ENCODE measurements at places on chromosomes 5 and 9. TPM values are rescaled to one million over a fixed set of nuclear protein-coding genes. Genes with fewer than 3 reads are reported as not detected.

PDE6A gene
- 0.57 TPM for total RNA-seq

SPATA31E1 gene
- total RNA-seq: not detected

PCAT7 gene
- total RNA-seq: 0.32 TPM

TAF11L5 gene
- not detected for total RNA-seq

ARL14EPL gene
- not detected for total RNA-seq

ASS1 gene
- 192 TPM for total RNA-seq

DNA sequence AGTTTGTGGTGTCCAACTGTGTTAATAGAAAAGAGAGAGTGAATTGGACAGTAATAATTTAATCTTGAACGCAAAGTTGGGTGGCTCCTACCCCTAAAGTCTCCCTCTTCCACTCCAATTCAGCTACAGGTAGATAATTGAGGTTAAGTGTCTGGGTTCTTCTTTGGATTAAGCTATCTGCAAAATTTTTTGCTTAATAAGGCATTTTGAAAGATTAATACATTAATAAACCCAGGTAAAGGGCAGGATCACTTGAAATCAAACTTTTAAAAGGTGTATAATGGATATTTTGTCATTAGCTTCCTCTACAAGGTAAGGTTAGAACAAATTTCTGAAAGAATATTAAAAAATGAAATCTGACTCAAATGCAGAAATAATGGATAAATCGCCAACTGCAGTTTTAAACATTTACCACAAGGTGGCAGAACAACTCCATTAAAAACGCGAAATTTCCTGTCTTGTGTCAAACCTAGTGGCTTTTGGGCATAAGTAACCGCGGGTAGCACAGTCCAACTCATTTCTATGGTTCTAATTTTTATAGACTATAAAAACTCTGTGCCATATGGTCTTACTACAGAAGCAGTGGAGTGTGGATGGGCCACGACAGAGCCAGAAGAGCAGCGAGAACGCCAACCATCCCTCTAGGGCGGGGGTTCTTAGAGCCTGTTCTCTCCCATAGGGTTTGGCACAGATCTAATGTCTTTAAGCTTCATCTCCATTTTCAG, 276.5 kb downstream of the ARHGEF28 start:
- no peaks in the 10 kb centered on the region for H3K27me3 ChIP-seq
- H3K27ac ChIP-seq: no peak overlapping the region
- DNase-seq: no peak
- H3K4me1 ChIP-seq: peaks cover 12% of the 10 kb centered on the region
- no peaks in the 10 kb centered on the region for H3K36me3 ChIP-seq
- H3K4me3 ChIP-seq: no peak overlapping the region

DNA sequence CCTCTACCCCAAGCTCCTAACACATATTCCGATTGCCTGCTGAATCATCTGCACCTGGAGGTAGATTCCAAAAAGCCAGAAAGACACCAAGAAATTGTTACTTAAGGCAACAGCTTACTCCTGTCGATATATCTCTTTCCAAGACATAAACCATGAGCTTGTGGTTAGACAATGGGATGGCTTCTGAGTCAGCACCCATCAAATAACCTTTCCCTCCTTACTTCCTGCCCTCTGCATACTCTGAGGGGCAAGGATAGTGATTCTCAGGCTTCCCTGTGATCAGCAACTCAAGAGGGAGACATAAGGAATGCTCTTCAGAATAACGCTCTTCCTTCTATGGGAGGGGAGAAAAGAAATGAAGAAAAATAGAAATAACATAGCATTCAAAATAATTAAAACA, 70.9 kb downstream of the TMEM215 start:
- H3K27ac ChIP-seq: no peak overlapping the region
- H3K36me3 ChIP-seq: no peaks in the 10 kb centered on the region
- H3K27me3 ChIP-seq: no peaks in the 10 kb centered on the region

GRCh38 chr9:121838746-121839669, 187.6 kb downstream of the DAB2IP start:
- no peaks in the 10 kb centered on the region for H3K36me3 ChIP-seq
- H3K4me3 ChIP-seq: no peak overlapping the region
- no peaks in the 10 kb centered on the region for H3K27me3 ChIP-seq
- DNase-seq: no peak
- no peak overlapping the region for H3K27ac ChIP-seq
- H3K4me1 ChIP-seq: no peaks in the 10 kb centered on the region

DNA sequence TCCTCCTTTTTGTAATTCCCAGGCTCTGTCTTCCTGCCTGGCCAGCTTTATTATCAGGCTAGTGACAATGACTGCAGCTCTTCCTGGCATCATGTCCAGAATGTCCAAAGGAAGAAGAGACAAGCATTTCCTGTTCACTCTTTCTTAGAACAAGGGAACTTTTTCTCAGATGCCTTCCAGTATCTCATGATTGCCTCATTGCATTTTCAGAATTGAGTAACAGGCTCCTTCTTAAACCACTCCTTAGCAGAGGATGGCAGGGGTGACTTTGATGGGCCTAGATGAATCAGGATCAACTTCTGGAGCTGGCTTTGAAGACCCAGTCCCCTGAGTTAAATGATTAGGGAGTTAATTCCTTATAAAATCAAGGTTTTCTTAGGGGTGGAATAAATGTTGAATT, 92.9 kb upstream of the RASGRF2 start:
- H3K4me3 ChIP-seq: no peak overlapping the region
- no peak for DNase-seq
- H3K36me3 ChIP-seq: no peaks in the 10 kb centered on the region
- H3K27me3 ChIP-seq: no peaks in the 10 kb centered on the region

GRCh38 chr5:94168151-94168550, 426.8 kb upstream of the POU5F2 start:
- no peaks in the 10 kb centered on the region for H3K36me3 ChIP-seq
- no peaks in the 10 kb centered on the region for H3K27me3 ChIP-seq
- DNase-seq: no peak
- no peak overlapping the region for H3K27ac ChIP-seq

DNA sequence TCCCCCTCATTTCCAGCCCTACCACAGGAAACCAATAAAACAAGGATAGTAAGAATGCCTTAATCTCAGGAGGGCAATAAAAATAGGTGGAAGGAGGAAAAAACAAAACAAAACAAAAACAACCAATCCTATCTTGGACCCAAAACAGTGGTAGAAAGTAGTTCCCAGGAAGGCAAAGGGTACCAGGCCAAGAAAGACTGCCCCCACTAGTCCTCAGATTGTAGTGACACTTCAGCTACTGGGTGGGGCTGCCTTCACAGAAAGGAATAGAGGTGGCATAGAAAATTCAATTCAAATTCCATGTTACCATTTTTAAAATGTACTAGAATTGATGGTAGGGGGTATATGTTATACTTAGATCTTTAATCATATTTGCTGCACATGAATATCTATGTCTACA, 59.3 kb downstream of the DPYSL3 start:
- DNase-seq: no peak
- H3K4me3 ChIP-seq: no peak overlapping the region
- no peaks in the 10 kb centered on the region for H3K27me3 ChIP-seq
- peaks cover 16% of the 10 kb centered on the region for H3K4me1 ChIP-seq
- H3K27ac ChIP-seq: no peak overlapping the region
- H3K36me3 ChIP-seq: no peaks in the 10 kb centered on the region

DNA sequence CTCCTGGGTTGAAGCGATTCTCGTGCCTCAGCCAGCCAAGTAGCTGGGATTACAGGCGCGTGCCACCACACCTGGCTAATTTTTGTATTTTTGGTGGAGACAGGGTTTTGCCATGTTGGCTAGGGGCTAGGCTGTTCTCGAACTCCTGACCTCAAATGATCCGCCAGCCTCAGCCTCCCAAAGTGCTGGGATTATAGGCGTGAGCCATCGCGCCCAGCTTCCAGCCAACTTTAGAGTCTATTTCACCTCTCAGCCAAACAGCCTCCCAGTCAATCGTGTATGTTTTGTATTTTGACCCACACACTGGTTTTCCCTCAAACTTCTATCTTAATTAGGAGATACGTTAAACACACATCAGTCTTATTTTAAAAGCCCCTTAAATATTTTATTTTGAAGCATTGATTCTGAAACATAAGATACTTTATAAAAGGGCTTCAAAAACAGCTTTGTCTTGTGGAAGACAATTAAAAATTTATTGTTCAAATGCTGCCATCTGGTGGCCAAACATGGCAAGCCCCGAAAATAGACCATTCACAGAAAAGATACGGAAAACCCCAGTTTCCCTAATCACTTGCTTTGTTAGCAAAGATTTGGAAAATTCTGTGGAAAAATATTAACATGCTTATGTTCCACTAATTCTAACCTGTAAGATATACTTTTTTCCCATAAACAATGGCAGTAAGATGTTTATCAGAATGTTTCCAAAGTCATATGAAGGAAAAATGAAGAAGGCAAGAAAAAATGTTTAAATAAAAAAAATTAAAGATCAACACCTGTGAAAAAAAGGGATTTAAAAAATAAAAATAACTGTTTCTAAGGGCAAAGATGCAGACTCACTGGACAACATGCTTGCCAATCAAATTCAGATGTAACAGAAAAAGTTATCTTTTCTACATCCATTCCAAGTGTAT, 33.1 kb downstream of the APTX start:
- H3K4me3 ChIP-seq: no peak overlapping the region
- H3K27me3 ChIP-seq: no peaks in the 10 kb centered on the region
- H3K4me1 ChIP-seq: no peaks in the 10 kb centered on the region
- no peak overlapping the region for H3K27ac ChIP-seq
- peak; percentile 57 for DNase-seq
- peaks cover 17% of the 10 kb centered on the region for H3K36me3 ChIP-seq

DNA sequence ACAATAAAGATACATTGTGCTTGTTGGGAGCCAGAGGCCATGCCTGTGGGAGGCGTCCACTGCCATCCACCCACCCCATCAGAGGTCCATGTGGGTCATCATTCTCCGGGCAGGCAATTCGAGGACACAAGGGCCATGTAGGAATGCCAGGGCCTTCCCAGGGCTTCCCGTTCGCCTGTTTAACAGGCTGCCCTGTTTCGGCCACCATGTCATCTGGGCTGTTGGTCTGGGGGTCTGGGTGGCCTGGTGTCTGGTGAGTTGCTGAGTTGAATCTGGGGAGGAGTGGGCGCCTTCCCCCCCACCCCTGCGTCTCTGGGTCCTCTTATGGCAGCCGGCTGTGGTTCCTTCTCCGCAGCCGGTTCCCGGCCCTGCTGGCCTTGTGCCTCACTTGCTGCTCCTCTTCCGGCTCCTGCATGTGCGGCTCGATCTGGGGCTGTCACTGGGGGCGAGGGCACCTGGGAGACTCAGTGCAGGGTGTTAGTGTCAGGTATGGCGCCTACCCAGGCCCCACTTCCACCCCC, 117.4 kb downstream of the WNK2 start:
- no peaks in the 10 kb centered on the region for H3K4me1 ChIP-seq
- H3K36me3 ChIP-seq: no peaks in the 10 kb centered on the region
- DNase-seq: no peak
- H3K4me3 ChIP-seq: no peak overlapping the region
- H3K27me3 ChIP-seq: no peaks in the 10 kb centered on the region
- H3K27ac ChIP-seq: no peak overlapping the region

DNA sequence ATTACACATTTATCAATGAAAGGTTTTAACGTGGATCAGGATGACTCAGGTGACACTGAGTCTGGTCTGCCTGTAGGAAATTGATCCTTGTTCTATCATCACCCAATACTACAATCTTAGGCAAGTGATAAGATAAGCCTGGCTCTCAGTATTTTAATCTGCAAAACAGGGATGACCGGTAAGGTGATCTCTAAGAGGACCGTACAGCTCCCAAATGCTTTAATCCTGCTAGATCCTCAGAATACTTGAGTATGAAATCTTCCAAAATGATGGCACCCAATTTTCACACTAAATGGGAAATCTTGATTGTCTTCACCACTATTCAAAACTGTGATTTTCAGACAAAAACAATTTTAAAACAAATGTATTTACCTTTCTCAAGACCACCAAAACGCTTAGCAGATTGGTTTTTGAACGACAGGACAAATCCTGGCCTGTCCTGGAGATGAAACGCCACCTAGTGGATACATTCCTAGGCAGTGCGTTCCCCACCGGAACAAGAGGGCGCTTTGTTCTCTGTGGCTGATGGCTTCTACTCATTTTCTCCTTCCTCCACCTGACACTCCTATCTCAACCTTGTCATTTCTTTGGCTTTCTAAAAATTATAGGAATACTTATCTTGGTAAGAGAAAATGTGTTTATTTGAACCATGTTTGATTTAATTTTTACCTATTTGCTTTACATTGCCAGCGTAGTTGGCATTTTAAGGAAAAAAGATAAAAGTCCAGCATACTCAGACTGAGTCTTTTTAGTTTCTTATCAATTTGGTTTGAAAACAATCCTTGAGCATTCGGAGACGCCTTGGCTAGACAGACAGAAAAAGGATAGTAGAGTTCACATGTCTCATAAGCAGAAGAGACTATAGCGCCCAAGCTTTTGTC, 41.2 kb upstream of the VCAN start:
- H3K36me3 ChIP-seq: no peaks in the 10 kb centered on the region
- peak; percentile 51 for DNase-seq
- H3K27ac ChIP-seq: no peak overlapping the region

DNA sequence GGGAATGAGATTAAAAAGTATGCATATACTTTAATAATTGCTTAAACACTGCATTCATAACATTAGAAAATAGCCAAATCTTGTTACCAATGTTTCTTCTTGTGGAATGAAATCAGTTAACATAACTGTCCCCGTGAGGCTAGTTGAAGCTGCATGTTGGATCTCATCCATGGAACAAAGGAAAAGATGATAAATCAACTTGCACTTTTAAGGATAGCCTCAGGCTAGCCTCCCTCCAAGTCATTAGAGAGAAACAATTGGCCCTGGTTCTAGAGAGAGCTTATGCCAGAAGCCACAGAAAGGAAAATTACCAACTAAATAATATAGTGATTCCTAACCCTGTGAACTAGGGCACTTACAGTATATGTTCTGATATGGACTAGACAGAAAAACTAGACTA, 66.9 kb downstream of the GRIN3A start:
- DNase-seq: no peak
- H3K27me3 ChIP-seq: no peaks in the 10 kb centered on the region
- H3K4me1 ChIP-seq: no peaks in the 10 kb centered on the region
- H3K27ac ChIP-seq: no peak overlapping the region
- H3K4me3 ChIP-seq: no peak overlapping the region

DNA sequence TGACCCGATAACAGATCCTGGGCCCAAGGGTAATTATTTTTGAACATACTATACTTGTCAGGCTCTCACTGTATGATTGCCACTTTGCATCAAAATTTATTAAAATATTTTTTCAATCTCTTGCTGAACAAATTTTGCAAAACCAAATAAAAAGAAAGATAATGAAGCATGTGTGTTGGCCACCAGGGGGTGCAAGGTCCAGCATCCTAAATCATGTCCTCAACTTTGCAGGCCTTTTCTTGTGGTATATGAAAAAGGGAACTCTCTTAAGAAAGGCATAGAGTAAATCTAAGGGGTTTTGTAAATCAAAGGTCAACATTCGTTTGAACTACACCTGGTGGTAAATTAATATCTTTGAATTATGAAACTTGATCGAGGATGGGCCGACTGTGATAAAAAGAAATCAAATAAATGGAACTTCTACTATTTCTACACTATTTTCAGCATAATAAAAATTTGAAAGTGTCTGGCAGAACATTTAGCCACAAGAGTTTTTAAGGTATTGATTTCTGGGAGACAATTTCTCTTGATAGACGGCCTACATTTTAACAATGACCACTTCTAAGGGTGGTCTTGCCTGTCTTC, 676.5 kb downstream of the DMRTA1 start:
- no peak overlapping the region for H3K4me3 ChIP-seq
- no peaks in the 10 kb centered on the region for H3K27me3 ChIP-seq
- H3K27ac ChIP-seq: no peak overlapping the region
- DNase-seq: no peak

GRCh38 chr5:158050421-158050820, 191.5 kb upstream of the CLINT1 start:
- no peak overlapping the region for H3K27ac ChIP-seq
- H3K27me3 ChIP-seq: no peaks in the 10 kb centered on the region

Data from adrenal gland (tissue), 19 donors.